ENCODE measurements at places on chromosomes 2 and 18.

DNA sequence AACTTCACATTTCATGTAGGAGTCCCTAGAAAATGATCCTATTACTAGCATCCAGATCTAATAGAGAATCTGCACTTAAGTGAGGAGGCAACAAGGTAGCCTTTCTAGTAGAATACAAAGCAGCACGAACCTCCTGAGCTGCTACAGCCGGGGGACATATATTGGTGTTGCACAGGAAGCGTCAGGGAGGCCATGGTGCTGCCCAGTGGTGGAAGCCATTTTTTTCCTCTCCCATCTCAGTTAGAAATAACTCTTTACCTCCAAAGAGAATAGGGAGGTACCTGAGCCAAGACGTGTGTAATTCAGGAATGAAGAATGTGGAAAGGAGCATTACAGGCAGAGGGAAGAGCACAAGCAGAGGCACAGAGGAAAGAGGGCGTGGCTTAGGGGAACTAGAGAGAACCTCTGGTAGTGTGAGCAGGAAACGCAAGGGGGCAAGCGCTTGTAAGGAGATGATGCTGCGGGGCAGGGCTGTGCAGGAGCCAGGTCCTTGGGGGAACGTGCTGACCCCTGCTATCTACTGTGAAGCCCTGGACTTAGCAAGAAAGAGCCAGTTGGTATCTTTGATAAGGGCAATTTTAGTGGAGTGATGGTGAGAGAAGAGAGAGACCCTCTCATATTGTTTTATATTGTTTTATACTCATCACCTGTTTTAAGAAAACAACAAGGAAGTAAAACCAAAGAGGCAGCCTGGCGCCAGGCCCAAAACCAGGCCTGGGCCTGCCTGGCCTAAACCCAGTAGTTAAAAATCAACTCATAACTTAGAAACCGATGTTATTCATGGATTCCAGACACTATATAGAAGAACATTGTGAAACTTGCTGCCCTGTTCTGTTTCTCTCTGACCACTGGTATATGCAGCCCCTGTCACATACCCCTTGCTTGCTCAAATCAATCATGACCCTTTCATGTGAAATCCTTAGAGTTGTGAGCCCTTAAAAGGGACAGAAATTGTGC, 50.0 kb upstream of the TTC39C start:
- peak; percentile 55 for DNase-seq

DNA sequence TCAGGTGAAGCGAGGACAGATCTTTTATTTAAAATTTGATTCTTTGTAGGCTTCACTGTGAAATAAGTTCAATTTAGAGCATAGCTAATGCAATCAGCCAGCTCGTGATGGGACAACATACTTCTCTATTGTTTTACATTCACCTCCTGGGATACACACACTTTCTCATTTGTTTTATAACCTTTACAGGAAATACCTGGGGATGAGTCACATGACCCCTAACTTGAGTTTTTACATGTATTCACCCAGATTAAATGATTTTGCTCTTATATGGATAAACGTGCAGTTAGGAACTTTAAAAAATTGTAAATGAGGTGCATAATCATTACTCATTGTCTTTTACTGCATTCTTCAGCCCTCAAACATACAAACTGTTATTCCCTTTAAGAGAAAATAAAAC, 152.1 kb downstream of the NEDD4L start:
- no peak for DNase-seq

GRCh38 chr2:85971366-85971765, 82.6 kb upstream of the ST3GAL5 start:
- DNase-seq, result no peak

- DNase-seq, result no peak
Observed at GRCh38 chr2:55805686-55806085, 112.0 kb upstream of the PNPT1 start.

- DNase-seq, result no peak
Observed at GRCh38 chr18:5434425-5434824, 109.4 kb downstream of the EPB41L3 start.

GRCh38 chr2:24026233-24026632, 16.3 kb downstream of the MFSD2B start:
- DNase-seq, result no peak

Data from activated naive CD4-positive, alpha-beta T cell treated with anti-CD3 and anti-CD28 coated beads, Interleukin-2, amount 50 U/mL, for 16 hours (primary cell).